Right hindlimb (tissue), 1 donor: ENCODE measurements at places on chromosomes 11 and 22.
A peak's percentile ranks its signal among the peaks of the same experiment; 100 is the strongest.

DNA sequence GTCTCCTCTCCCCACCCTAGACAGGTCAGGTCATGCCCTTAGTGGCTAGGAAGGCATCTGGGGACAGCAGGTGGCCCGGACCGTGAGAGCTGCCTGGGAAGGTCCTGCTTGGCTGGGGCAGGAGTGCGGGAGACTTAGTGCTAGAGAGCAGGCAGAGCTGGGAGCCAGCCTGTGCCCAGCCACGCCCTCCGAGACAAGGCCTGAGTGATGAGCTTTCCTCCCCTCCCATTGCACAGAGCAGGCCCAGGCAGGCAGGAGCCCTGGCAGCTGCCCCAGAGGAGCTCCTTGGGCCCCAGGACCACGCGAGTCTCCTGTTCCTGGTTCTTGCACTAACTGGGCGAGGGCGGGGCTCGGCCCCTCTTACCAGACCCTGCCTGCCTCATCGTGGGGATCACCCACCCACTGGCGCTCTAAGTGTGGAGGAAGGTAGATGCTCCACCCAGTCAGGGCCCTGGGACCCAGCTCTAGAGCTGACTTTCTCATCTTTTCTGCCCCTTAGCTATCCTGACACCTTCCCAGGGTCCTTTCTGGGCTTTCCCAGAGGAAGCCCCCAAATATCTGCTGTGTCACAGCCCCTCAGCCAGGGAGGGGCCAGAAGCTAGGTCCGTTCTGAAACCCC lies 44.9 kb downstream of the MACROD1 start:
- no peak for DNase-seq

DNA sequence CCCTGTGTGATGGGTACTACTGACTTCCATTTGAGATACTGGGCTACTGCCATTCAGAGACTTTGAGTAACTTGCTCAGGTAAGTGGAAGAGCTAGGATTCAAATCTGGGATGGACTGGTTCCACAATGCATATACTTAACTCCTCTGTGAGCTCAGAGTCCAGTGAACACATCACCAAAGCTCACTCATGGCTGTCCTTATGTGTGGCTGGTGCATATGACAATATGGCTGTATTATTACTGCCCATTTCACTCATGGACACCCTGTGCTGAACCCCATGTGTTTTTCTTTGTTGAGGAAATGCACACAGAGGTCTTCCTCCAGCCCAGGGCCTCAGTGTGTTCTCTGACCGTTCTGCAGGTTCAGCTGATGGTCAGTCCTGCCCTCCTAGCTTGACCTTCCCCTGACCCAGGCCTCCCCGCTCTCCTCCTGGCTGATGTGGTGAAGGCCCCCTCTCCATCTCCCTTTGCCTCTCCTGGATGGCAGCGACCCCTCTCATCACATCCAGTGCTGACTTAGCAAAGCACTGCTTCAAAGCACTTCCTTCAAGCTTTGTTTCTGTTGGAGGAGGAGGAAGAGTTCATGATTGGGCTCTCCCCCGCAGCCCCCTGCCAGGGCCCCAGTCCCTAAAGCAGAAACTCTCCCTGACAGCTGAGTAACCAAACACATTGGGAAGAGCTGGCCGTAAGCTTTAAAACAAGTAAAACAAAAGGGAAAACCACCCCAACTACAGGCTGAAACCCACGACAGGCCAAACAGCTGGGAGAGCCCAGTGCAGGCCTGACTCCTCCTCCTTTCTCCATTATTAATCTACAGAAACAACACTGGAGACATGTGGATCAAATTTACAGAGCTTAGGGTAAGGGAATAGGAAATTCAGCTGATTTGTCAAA lies 101.2 kb downstream of the NAT10 start:
- peak; percentile 82 for DNase-seq

- DNase-seq, result no peak
These were observed 3.1 kb upstream of the CATSPERZ start for GRCh38 chr11:64296830-64297698.

DNA sequence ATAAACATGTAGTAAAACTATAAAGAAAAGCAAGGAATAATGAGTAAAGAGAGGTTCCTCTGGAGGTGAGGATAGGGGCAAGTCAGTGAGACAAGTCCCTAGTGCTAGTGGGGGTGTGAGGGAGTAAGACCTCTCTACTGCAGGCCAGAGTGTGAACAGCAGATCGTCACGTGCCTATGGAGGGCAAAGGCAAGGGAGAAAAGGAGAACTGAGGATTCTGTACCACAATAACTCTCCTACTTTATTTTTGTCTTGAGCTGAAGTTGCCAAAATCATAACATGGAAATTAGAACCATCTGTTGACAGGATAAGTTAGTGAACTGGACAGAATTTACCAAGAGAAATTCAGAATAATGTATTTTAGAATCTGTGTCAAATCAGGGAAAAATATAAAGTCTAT lies 77.6 kb downstream of the ENTHD1 start:
- no peak for DNase-seq

GRCh38 chr22:27576815-27577573 lies 224.6 kb downstream of the MN1 start:
- peak; percentile 80 for DNase-seq

DNA sequence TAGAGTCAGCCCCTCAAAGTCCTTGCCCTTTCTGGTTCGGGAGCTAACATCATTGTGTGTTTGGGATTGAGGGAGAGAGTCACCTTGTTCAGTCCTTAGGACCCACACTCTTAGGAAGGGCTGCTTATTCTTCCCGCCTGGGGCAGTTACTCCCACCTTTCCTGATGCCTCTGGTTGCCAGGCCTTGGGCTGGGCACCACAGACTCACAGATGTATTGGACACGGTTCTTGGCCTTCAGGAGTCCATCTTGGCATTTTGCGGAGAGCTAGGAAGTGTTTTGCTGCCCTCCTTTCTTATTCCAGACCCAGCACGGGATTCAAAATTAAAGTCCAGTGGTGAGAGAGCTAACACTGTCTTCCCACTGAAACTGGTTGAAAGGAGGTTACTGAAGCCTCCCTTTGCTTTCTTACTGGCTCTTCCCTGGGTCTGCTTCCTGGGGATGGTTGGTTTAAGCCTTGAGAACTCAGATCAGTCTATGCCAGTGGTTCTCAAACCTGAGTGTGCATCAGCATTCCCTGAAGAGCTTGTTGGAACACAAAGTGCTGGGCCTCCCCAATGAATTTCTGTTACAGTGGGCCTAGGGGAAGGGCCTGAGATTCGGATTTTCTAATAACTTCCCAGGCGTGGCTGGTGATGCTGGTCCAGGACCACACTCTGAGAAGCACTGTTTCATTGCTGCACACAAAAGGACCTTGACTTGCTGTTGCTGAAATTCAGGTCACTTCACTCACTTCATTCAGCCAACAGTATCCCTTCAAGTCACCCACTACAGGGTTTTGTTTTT lies 1.4 kb downstream of the OSBP2 start:
- no peak for DNase-seq
